ENCODE measurements at places on chromosomes 2 and 18.
A peak's percentile ranks its signal among the peaks of the same experiment; 100 is the strongest.

GRCh38 chr2:230090967-230091366, 22.2 kb upstream of the SLC16A14 start:
- DNase-seq: no peak

DNA sequence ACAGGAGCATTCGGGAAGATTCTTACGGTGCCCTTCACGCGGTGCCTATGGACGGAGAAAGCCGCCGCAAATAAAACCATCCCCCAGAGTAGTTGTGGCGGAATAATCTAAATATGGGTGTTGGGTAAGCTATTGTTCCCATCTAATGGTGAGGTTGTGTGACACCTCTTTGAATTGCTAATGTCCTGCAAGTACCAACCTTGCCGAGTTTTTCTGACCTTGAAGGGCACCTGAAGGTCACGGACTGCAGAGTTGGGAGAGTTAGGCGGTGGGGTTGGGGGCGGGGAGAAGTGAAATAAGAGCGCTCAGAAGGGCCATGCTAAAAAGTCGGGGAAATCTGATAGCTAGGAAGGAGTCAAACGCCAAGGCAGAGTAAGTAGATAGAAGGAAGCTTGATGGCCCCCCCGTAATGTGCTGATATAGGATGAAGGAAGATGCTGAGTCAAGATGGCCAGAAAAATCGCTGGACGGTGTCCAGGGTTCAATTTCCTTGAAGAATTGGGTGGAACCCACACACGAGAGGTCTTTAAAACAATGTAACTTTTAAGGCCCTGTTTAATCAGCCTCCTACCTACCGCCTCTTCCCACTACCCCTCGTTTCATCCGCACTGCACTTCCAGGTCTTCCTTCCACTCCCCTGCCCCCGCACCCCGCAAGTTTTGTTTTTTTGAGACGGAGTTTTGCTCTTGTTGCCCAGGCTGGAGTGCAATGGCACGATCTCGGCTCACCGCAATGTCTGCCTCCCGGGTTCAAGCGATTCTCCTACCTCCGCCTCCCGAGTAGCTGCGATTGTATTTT, 600 bp downstream of the KATNAL2 start:
- DNase-seq: peak; percentile 70

DNA sequence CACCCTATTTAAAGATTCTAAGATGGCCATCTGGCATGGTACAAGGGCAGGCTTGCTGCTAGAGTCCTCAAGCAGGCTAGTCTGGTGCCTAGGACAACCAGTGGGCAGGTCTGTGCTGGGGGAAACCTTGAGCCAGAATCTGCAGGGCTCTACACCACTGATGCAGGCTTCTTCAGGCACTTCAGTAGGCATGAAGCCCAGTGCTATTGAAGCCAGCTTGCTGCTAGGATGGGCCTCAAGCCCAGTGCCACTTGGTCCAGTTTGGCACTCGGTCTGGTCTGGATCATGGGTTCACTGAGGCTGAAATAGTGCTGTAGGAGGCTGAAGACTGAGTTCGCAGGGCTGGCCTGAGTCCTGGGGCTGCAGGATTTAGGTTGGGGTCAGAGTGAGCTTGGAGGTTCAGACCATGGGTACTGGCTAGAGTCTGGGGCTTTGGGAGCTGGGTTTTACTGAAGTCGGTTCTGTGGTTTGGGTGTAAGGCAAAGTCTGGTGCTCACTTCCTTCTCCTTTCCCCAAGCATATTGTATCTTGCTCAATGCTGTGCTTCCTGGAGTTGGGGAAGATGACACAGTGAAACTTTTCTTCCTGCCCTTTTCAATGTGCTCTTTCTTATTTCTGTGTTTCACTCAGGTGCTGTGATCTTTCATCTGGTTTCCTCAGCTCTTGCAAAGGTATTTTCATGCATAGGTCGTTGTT, 41.2 kb downstream of the SP100 start:
- no peak for DNase-seq

DNA sequence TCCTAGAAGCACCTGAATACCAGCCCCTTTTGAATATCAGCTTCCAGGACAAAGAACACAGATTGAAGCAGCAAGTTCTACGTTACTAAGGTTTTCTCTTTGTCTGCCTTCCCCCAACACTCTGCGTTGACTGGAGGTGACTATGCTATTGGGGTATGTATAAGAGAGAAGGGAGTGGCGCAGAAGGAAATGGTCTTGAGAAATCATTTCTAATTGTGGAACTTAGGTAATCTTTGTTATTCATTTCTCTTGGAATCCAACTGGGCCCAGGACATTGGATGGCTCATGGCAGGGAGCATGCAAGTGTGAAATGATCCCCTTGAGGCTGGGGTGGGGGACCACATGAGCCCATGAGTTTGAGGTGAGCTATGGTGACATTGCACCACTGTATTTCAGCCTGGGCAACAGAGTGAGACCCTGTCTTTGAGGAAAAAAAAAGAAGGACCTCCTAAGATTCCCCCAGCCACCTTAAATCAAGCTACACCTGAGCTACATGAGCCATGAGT, 29.7 kb downstream of the XDH start:
- peak; percentile 83 for DNase-seq

DNA sequence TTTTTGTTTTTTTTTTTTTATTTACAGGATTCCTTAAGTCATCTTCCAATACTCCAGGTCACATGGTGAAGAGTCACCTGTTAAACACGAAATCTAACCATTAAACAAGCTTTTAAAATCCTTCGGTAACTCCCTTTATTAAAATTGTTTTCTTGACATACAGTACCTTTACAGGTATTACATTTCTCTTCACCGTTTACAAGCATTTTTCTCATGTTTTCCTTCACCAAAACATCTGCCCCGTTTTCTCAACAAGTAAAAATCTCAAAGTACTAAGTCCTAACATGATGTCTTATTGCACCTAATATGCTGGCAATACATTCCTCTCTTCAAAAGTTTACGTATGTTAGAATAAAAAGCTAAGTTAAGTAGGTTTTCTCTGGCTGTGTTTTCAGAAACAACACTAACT, 1.1 kb downstream of the PUM2 start:
- DNase-seq: no peak

DNA sequence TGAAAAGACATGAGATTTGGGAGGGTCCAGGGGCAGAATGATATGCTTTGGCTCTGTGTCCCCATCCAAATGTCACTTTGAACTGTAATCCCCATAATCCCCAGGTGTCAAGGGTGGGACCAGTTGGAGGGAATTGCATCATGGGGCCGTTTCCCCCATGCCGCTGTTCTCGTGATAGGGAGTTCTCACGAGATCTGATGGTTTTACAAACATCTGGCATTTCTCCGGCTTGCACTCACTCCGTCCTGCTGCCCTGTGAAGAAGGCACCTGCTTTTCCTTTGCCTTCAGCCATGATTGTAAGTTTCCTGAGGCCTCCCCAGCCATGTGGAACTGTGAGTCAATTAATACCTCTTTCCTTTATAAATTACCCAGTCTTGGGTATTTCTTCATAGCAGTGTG, 51.4 kb downstream of the LPIN1 start:
- no peak for DNase-seq

- no peak for DNase-seq
These were observed 33.9 kb downstream of the ERLEC1 start for GRCh38 chr2:53820711-53821110.

GRCh38 chr18:59140302-59140885, 710 bp downstream of the SEC11C start:
- DNase-seq: peak; percentile 28

DNA sequence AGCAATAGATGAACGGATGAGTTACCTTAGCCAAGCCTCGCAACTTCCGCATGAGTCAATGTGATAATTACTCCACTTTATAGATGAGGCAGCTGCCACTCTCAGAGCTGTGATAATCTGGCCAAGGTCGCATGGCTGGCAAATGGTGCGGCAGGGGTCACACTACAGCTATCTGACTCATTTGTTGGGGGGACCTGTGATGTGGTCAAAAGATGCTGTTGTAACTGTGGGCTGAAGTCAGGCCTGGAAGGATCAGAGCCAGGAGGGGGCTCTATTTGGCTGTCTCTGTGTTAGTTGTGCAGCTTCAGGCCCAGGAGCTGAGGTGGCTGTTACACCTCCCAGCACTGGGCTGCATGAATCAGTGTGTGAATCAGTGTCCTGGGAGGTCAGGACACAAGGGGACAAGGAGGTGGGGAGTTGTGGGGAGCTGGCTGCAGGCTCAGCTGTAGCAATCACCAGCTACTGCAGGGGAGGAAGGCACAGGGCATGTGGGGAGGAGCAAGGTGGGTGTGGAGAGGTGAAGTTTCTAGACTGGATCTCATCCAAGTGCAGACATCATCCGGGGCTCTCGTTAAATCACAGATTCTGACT, 33.1 kb downstream of the NGEF start:
- DNase-seq: peak; percentile 89

- DNase-seq: peak; percentile 5
These were observed 110.4 kb downstream of the GRB14 start for GRCh38 chr2:164510895-164511294.

DNA sequence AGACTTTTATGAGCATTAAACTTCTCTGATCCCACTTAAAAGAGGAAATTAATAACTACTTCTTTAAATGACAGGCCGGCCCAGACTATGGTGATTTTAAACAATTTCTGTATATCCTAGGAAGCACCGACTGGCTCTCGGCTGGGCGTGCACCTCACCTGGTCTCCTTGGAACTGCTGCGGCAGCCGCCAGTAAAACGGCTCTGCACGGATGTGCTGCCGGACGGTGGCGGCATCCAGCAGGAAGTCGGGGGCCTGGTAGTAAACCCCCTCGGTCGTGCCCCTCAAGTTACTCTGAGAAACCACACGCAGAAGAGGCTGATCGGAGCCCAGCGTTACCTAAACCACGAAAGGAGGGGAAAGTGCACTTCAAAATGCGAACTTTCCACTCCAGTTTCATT, 106.5 kb downstream of the LAMA1 start:
- no peak for DNase-seq

- no peak for DNase-seq
These were observed 122.1 kb upstream of the FOSL2 start for GRCh38 chr2:28270456-28271152.

- no peak for DNase-seq
These were observed 131.4 kb upstream of the CCDC68 start for GRCh38 chr18:55090564-55091188.

DNA sequence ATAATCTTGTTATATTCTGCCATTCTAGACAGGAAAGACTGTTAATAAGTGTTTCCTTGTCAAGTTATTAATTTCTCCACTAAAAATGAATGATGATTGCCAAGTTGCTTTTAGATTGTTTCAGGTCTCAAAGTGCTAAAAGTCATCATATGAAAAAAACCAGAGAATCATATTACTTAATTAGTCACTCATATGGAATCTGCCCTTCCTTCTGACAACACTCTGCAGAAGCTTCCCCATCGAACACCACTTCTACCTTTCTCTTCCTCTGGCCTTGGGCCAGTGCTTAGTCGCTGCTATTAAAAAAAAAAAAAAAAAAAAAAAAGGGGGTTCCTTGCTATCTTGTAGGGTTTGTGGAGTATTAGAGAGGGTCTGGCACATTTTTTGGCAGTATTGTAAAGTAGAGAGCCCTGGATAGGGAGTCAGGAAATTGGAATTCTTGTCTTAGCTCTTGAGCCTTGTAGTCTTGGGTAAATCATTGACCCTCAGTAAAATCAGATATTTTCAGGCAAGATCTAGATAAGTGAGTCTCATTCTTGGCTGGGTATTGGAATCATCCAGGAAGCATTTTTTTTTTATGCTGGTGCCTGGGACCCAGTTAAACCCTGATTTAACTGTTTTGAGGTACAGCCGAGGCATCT, 141.7 kb upstream of the CCDC68 start:
- DNase-seq: peak; percentile 67

DNA sequence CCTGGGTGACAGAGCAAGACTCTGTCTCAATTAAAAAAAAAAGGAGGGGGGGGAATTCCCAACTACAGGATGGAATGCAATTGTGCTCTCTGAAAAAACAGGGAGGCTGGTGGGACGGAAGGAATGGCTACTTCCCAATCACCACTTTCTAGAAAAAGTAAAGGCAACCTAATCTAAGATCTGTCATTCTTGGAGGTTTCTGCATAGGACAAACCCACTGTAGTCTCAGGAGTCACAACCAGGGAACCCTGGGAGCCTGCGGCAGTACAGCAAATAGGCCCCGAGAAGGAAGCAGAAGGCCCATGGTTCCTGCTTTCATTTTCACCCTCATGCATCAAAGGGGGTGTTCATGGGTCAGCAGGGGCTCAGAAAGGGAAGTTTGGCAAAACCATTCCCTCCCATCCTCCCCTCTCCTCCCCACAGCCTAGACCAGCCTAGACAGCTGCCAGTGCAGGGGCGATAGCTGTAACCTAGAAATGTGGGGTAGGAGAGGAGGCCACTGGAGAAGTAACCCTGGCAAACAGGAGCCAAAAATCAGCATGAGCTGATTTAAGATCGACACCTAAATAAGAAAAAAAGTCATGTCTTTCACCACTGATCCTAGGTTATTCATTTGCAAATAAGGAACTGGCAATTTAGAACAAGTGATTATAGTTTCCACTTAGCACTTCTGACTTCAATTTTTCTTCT, 48.0 kb downstream of the TRABD2A start:
- DNase-seq: no peak

- peak; percentile 43 for DNase-seq
These were observed 55.5 kb downstream of the SEPTIN10 start for GRCh38 chr2:109558076-109558882.

GRCh38 chr2:11466307-11467128, 557 bp upstream of the E2F6 start:
- DNase-seq: no peak

DNA sequence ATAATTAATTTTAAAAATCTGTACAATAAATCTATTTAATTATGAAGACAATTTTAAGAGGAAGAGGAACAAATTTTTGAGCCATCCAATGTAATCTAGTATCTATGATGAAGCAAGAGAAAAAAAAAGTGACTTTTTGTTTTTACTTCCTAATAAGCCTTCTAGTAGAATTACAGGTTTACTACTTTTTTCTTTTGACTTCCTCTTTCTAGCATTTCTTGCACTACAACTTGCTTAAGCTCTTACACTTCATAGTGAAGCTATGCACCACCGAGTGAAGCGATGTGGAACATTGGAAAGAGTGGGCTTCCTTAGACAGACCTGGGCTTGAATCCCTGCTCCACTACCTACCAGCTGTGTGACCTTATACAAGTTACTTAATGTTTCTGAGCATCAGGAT, 2.1 kb downstream of the SERPINB2 start:
- DNase-seq: no peak

GRCh38 chr2:156489750-156490465, 53.7 kb downstream of the GPD2 start:
- no peak for DNase-seq

DNA sequence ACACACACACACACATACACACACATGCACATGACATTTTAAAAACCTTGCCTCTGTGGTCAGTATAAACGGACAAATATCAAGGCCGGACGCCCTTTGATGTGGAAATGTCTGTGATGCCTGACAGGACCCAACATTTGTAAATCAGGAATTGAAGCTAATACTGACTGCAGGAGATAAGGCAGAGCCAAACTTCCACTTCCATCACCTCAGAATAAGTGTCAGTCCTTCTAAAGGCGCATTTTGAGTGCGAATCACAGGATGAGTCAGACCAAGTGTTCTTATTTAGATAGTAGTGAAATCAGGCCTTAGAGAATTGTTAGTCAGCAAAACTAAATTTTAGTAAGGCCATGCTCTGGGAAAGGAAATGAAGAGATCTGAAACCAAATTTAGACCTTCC, 211.7 kb upstream of the LRATD1 start:
- DNase-seq: peak; percentile 22

GRCh38 chr2:188078534-188078933, 213.1 kb upstream of the GULP1 start:
- DNase-seq: peak; percentile 4

GRCh38 chr18:59993560-59993959, 93.8 kb downstream of the PMAIP1 start:
- DNase-seq: no peak

GRCh38 chr2:210536973-210537650, 19.3 kb upstream of the CPS1 start:
- no peak for DNase-seq
